Stimulated activated CD4-positive, alpha-beta T cell treated with anti-CD3 and anti-CD28 coated beads, Interleukin-15, amount 100 ng/mL, for 1 hour (primary cell): ENCODE measurements at places on chromosomes 13 and 19.

DNA sequence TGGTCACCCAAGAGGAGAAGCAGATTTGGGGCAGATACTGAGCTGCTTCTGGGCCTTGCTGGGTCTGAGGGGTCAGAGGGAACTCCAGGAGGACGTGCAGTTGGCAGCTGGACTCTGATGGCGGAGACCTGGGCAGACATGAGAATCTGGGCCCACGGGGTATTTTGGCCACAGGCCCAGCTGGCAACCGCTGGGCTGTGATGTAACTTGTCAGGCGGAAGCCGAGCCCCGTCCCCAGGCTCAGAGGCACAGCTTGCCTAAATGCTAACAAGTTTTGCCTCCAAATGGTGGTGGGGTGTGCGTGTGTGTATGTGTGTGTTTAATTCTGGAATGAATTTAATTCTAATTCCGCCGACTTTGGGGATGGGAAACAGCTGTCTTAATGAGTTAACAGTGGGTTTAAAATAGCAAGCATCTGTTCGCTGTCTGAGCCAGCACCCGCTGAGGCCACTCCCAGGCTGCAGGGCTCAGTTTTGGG lies 11.6 kb downstream of the ZNRF4 start:
- DNase-seq = no peak

GRCh38 chr13:51782026-51782710 lies 21.8 kb downstream of the DHRS12 start:
- no peak for DNase-seq

GRCh38 chr13:91955546-91956355 lies 557.3 kb downstream of the GPC5 start:
- no peak for DNase-seq

DNA sequence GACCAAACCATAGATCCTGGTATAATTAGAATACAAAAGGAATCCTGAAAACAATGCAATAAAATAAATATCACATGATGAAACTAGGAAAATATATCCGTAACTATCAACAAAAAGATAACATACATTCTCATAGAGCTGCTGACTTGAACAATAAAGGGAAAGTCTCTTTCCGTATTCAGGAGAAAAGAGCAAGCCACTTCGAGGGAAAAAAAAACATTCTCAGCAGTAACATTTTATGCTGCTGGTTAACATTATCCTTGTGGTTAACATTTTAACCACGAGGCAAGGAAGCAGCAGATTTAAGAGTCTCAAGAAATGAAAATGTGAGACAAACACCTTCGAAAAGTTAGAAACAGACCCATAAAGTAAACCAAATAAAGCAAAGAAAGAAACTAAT lies 25.8 kb downstream of the NALCN start:
- no peak for DNase-seq

GRCh38 chr13:100158569-100158968 lies 69.7 kb downstream of the PCCA start:
- DNase-seq = no peak

GRCh38 chr13:76213423-76213904 lies 577.3 kb downstream of the LMO7 start:
- DNase-seq = no peak

DNA sequence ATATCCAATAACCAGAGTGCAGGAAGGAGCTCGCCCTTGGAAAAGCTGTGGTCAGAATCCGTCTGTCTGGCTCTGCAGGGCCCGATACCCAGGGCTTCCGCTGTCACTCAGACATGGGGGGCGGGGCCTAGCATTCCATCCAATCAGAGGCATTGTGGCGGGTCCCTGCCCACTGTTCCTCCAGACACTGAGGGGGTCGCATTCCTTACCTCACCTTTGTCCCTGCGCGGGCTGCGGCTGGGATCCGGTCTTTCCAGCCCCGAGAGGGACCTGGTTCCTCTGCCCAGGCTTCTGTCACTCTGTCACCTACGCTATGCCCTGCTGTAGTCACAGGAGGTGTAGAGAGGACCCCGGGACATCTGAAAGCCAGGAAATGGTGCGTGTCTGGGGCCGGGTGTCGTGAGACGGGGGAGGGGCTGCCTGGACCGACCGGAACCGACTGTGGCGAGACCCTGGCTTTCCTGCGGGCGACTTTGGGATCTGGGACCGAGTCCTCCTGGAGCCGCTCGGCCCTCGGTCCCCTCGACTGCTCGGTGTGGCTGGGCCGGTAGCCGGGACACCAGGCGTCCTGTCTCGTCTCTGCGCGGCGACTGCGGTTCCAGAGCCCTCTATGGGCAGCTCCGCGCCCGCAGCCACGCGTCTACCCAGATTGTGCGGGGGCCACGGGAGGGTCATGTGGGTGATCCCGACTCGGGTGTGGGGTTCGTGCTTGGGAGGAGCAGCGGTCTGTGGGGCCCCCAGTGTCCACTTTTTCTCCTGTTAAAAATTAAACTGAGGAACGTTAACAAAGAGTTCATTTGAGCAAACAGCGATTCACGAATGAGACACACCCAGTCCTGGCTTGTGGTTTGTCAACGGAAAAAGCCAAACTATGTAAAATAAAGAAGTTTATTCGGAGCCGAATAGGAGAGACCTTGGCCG lies at the start of gene ZNF69:
TSS of gene ZNF69 (plus strand) at position 172 of the 921 bp plus-strand sequence. CDS start at position 314, 142 bp downstream.
- peak; percentile 44 for DNase-seq

GRCh38 chr19:41993612-41994483 lies at the start of gene ATP1A3:
TSS of gene ATP1A3 (minus strand) at chr19:41994230. CDS start at chr19:41994076, 154 bp downstream.
- DNase-seq = peak; percentile 29

DNA sequence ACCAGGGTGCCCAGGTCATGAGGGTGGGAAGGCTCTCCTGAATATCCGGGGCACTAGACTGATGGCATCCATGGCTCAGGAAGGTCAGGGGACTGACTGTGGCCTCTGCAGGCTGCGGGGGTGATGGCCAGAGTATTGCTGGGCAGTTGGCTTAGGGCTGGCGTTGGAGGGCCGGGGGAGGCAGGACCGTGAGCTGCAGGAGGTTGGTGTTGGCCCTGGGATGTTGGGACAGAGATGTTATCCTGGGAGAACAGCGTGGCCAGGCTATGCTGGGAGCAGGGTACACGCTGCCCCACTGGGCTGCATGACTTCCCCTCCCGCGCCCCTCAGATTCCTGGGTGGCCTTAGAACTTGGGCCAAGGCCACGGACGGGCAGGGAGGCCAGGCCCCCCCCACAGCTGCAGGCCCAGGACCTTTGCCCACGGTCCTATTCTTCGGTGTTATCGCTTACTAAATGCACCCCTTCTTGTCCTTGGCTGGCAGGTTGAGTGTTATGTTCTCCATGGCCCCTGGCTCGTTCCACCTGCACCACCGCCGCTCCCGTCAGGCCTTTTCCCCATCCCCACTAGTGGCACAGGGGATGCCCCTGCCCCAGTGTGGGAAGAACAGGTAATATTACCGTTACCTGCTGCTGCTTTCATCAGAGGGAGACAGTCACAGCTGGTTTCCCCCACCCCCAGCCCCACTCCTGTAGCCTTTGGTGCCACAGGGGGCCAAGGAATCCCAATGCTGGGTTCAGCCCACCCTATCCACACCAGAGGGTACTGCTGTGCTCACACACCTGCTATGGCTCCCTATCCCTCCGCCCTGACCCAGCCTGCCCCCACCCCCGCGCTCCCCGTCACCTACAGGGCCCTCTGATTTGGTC lies 3.2 kb upstream of the ISYNA1 start:
- no peak for DNase-seq

GRCh38 chr13:53005626-53006025 lies 23.0 kb upstream of the OLFM4 start:
- no peak for DNase-seq

GRCh38 chr13:98565726-98566565 lies 11.0 kb downstream of the STK24 start:
- DNase-seq = no peak

GRCh38 chr19:11405846-11406643 lies 13.1 kb downstream of the RGL3 start:
- DNase-seq = no peak

- DNase-seq = peak; percentile 60
Observed at GRCh38 chr19:2561895-2562294, 86.0 kb downstream of the GADD45B start.

GRCh38 chr13:105552078-105552477 lies 983.4 kb downstream of the EFNB2 start:
- no peak for DNase-seq

GRCh38 chr13:83819611-83820010 lies 62.7 kb downstream of the SLITRK1 start:
- no peak for DNase-seq

DNA sequence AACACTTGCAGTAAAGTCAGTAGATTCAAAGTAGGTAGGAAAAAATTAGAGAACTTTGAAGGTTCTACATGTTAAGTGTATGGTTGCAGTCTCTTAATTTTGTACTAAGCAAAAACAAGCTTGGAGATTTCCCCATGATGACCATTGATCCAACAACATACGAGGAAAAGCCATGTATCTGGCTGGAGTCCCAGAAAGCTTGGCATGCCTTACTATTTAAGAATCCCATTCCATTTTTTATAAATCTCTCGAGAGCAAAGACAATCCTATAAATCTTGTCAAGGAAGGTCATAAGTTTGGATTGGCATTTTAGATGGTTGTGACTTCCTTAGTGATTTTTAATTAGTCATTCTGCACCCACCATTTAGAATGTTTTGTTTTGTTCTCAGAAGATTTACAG lies 495.9 kb downstream of the GPC5 start:
- no peak for DNase-seq

DNA sequence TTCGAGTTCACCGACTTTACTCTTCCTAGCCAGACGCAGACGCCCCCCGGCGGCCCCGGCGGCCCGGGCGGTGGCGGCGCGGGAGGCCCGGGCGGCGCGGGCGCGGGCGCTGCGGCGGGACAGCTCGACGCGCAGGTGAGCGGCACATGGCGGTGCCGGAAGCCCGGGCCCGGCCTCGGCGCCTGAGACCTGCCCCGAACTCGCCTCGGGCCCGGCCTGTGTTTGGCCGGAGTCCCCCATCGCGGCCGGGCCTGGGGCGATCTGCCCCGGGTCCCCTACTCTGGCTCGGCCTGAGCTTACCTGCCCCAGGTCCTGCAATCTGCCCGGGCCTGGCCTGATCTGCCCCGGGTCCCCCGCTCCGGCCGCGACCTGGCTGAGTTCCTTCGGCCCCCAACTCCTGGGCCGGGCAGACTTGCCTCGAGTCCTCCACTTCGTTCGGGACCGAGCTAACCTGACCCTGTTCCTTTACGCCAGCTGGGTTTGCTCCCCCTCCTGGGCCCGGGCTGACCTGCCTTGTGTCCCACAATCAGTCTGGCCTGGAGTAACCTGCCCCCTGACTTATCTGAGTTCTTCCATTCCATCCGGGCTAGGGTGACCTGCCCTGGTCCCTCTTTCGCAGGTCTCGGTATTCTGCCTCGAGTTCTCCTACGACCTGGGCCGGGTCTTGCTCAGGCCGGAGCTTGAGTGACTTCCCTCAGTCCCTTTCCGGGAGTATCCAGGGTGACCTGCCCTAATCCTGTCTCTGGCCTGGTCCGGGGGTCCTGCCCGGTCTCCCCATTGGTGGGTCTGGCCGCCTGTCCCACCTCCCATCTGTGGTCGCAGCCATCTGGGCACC lies 764 bp downstream of the UPF1 start:
- DNase-seq = peak; percentile 7

GRCh38 chr13:75153834-75154233 lies 328.1 kb downstream of the TBC1D4 start:
- DNase-seq = no peak

GRCh38 chr13:46553521-46553885 lies 533 bp downstream of the LRCH1 start:
- DNase-seq = no peak

DNA sequence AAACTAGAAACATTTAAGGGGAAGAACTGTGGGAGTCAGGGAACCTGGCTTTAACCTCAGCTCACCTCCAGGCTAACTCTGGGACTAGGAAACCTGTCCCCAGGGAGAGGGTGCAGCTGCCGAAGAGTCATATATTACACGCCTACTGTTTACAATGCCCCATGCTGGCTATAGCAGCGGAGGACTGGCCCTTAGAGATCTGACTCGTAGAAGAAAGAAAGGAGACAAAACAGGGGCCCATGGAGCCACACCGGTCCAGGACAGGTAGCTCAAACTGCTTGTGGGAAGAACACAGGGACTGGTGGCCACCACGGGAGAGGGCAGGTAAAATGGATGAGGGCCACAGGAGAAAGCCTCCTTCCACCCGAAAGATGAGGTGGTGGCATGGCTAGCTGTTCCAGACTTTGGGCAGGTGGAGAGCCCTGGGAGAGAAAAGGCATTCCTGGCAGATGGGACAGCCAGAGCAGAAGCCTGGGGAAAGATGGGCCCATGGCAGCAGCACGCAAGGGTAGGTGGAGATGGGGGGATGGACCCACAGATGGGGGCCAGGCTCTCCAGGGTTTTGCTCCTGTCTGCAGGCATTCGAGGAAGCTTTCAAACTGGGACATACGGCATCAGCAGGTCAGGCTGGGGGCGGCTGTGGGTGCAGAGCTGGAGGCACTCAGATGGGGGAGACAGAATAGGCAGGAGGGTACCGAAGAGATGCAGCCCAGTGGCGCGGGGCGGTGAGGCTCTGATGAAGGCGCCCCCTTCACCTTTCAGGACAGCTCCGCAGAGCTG lies 69.5 kb downstream of the LATS2 start:
- DNase-seq = no peak

DNA sequence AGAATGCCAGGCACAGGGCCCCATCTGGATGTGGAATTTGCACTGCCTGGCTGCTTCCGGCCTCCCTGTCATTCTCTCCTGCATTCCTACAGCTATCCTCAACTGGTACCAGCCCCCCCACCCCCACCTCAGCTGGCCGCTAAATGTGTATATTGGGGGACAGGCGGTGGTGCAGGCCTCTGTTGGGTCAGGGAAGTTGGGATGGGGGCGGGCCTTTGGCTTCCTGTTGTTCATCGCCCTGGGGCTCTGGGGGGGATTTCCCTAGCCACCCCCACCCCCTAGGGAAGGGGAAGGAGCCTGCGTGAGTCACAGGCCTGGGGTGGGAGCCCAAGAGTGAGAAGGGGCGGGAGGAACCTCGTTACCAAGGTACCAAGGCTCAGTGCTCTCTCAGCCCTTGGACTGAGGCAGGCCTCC lies 10.6 kb downstream of the POU2F2 start:
- DNase-seq = peak; percentile 58

- no peak for DNase-seq
Observed at GRCh38 chr19:46478356-46478986, 7.1 kb upstream of the PNMA8A start.

DNA sequence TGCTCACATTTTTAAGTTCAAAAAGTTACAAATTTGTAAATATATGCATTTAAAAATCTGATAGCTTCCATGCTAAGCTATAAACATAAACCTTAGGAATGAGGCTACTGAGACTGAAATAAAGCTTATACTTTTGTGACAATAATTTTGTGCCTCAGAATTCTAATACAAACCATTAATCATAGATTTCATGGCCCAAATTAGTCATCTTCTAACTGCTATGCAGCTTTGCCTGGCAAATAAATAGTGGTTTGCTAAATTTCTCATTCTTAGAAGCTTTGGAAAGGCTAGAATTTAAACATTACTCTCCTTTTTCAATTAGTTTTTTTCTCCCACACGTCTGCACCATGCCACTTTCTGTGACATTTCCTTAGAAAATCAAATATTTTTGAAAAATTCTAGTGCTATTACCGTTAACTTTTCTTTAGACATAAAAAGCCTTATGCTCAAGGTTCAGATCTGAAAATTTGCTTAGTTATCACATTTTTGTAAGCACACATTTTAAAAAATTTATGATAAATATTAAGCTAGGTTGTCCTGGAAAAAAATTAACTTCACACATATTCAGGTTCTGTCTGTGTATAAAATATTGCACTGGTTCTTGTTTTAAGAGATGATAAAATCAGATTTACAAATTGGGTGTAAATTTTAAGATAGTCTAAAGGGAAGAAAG lies 46.9 kb downstream of the FNDC3A start:
- DNase-seq = no peak
